ENCODE measurements at places on chromosomes 16 and 17.
A peak's percentile ranks its signal among the peaks of the same experiment; 100 is the strongest.

- no peak for DNase-seq
Observed at GRCh38 chr17:64634218-64634617, 27.9 kb downstream of the SMURF2 start.

GRCh38 chr17:32926183-32926582 lies 1.8 kb upstream of the TMEM98 start:
- no peak for DNase-seq

- DNase-seq: no peak
Observed at GRCh38 chr17:69539274-69539673, 124.8 kb downstream of the MAP2K6 start.

DNA sequence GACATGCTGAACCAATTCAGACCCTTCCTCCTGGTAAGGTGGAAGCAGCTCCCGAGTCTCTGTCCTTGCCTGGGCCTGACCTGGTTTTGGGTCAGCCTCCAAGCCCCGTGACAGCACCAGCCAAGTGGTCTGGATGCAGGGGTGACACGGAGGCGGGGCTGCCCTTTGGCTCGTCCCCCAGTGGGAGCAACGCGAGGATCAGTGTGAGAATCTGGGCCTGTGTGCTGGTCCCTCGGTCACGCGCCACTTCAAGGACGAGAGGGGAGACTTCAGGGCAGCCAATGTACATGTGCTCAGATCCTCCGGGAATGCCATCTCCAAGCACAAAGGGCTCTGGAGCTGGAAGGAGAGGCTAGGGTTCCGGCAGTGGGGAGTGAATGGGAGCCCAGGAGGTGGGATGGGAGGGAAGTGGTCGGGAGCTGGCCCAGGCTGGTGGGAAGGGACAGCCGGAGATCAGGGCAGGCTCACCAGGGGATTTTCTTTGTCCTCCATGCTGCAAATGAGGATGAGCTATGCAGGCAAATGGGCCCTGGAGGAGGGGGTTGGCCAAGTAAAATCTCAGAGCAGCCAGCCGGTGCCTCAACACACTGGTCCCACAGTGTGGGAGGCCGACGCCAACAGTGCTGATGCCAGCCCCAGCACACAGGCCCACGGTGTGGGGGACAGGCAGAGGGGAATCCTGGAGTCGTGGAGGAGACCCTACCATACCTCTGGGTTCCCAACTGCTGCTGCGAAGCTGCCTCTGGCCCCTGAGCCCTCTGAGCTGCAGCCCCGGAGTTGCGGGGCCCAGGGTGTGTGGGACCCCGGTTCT lies 4.2 kb upstream of the NDRG4 start:
- DNase-seq: peak; percentile 60

DNA sequence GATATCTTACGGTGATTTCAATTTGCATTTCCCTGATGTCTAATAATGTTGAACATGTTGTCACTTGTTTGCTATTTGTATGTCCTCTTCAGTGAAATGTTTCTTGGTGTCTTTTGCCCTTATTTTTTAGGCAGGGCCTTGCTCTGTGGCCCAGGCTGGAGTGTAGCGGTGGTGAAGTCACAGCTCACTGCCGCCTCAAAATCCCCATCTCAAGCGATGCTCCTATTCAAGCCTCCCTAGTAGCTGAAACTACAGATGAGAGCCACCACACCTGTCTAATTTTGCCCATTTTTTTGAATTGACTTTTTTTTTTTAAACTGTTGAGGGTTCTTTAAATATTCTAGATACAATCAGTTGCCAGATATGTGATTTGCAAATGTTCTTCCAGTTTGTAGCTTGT lies 8.3 kb downstream of the UBE2G1 start:
- no peak for DNase-seq

DNA sequence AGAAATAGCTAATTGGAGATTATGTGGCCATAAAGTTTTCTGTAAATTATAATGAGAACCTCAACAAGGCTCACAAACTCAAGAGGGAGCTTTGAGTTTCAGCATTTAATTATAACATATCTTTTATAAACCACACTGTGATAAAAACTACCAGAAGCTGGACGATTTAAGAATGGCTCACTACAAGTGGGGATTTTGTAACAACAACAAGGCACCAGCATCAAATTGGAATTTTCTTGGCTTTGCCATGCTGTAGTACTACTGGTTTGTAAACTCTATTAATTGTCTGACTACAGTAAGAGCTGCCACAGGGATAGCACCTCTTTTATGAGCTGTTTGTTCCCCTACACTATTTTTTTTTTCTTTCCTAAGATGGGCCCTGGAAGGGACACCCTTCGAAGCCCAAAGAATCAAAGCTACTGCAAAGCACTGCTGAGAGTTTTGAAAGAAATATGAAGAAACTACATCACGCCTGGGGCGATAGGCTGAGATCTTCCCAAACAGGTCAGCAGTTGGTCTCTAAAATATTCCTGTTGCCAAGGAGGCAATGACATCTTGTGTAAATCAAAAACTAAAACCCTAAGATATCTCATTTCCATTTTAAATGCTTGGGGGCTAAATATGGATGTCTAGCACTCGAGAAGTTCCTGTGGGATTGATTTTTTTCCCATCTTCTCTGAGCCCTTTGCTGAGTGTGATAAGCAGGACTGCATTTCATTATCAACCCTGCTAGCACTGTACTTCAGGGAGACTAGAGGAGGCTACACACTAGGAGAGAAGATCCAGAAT lies 40.9 kb downstream of the SKAP1 start:
- no peak for DNase-seq

GRCh38 chr16:25838724-25839186 lies 147.0 kb downstream of the HS3ST4 start:
- peak; percentile 8 for DNase-seq

DNA sequence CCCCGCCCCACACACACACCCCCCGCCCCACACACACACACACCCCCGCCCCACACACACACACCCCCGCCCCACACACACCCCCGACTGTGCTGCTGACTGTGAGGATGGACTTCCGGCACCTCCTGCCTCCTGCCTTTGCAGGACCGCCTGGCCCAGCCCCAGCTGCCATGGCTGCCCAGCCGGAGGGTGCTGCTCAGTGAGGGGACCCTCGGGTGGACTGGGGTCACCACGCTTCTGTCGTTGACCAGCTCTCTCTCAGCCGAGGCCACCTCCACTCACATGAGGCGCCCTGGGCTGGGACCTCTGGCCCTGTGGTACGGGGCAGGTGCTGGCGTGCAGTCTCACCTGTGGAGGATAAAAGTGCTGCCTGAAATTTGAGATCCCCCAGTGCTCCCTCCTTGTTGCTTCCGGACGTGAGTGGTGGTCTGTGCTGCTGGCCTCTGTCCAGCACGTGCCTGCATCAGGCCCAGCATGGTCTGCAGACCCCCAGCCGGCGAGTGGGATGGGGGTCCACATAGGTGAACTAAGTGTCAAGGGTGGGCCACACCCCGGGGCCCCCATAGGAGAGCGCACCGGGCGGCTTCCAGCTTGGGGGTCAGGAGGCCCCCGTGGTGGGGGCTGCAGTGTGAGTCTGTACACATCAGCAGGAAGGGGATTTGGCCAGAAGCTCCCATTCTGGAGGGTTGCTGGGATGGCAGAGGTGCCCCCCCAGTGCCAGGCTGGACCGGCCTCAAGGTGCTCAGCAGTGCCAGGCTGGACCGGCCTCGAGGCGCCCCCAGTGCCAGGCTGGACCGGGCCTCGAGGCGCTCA lies 11.2 kb downstream of the METRNL start:
- DNase-seq: no peak

GRCh38 chr16:457732-458400 lies 32.4 kb downstream of the RAB11FIP3 start:
- no peak for DNase-seq

DNA sequence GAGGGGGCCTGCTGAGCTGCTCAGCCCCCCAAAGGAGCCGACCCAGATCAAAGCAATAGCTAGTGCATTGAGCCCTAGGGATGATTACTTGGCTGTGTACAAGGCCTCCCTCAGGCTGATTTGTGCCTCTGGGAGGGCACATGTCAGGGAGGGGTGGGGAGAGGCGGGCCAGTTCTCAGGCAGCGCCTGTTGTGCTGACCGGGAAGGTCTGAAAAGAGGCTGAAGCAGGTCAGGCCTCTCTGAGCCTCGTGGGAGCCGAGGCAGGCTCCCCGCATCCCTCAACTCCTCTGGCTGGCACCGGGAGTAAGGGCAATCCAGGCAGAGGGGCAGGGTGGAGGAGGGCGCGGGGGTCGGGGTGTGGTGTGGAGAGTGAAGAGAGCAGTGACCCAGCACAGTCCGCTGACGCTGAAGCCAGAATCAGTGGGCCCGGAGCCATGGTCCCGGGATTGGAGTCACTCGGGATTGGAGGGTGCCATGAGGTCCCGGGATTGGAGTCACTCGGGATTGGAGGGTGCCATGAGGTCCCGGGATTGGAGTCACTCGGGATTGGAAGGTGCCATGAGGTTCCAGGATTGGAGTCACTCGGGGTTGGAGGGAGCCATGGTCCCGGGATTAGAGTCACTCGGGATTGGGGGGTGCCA lies 3.0 kb downstream of the DCXR start:
- DNase-seq: no peak

GRCh38 chr17:79168486-79169055 lies 93.9 kb downstream of the ENGASE start:
- DNase-seq: no peak

- no peak for DNase-seq
Observed at GRCh38 chr16:55811811-55812210, 21.1 kb downstream of the CES1 start.

- no peak for DNase-seq
Observed at GRCh38 chr16:74574146-74574545, 32.8 kb downstream of the GLG1 start.

GRCh38 chr16:72889616-72890582 lies 158.0 kb downstream of the ZFHX3 start:
- DNase-seq: no peak

DNA sequence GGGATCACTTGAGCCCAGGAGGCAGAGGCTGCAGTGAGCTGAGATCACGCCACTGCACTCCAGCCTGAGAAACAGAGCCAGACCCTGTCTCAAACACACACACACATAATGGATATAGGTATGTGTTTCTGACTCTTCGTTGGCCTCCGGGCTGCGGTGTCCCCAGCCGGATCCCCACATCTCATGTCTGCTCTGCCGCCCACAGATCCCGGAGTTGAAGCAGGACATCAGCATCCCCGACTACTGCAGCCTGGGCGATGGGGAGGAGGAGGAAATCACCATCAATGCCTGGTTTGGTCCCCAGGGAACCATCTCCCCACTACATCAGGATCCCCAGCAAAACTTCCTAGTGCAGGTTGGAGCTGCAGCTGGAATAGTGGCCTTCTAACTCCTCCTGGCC lies 15.4 kb downstream of the KDM8 start:
- DNase-seq: no peak

DNA sequence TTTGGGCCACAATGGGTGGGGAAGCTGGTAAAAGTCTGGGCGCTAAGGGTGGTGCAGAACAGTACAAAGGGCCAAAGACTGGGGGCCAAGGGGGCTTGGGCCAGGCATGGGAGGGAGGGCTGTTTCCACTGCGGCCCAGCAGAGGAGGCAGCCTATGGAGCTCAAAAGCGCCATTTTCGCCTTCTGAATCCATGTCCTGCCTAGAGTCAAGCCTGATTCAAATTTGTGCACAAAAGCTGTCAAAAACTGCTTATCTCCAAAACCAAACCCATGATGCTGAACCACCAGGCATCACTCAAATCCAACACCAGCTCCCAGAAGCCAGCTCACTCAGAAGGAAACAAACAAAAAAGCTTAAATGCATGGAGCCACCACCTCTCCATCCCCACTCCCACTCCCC lies 16.0 kb downstream of the COG7 start:
- no peak for DNase-seq

GRCh38 chr17:38512473-38513058 lies 84.3 kb downstream of the ARHGAP23 start:
- DNase-seq: no peak

DNA sequence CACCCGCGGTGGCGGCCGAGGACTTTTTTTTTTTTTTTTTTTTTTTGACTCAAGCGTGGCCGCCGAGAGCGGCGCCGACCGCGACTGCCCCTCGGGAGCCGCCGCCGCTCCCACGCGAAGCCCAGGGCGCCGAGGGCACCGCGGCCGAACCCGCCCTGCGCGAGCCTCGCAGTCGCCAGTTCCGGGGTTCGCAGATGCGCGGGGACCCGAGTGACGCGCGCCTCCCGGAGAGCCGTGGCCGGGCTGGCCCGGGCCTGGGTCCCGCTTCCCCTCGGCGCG lies 1.1 kb downstream of the METRNL start:
- peak; percentile 49 for DNase-seq

GRCh38 chr17:32142857-32143526 lies 690 bp downstream of the RHOT1 start:
- peak; percentile 73 for DNase-seq

GRCh38 chr16:28258567-28258966 lies 33.8 kb upstream of the SBK1 start:
- DNase-seq: peak; percentile 47

DNA sequence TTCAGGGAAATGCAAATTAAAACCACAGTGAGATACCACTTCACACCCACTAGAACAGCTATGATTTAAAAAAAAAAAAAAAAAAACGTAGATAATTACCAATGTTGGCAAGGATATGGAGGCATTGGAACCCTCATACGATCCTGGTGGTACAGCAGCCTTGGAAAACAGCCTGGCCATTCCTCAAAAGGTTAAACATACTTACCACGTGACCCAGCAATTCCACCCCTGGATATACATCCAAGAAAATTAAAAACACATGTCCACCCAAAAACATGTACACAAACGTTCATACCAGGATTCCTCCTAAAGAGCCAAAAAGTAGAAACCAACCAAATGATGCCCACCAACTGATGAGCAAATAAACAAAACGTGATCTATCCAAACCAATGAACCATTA lies 68.1 kb downstream of the GAS7 start:
- no peak for DNase-seq

GRCh38 chr17:63039342-63039741 lies 73.3 kb downstream of the TANC2 start:
- no peak for DNase-seq

- DNase-seq: peak; percentile 41
Observed at GRCh38 chr16:48963901-48964615, 317.6 kb downstream of the CBLN1 start.

- no peak for DNase-seq
Observed at GRCh38 chr17:80529104-80529903, 15.3 kb upstream of the RPTOR start.

- DNase-seq: peak; percentile 93
Observed at GRCh38 chr17:17356149-17356930, 53.2 kb downstream of the NT5M start.

DNA sequence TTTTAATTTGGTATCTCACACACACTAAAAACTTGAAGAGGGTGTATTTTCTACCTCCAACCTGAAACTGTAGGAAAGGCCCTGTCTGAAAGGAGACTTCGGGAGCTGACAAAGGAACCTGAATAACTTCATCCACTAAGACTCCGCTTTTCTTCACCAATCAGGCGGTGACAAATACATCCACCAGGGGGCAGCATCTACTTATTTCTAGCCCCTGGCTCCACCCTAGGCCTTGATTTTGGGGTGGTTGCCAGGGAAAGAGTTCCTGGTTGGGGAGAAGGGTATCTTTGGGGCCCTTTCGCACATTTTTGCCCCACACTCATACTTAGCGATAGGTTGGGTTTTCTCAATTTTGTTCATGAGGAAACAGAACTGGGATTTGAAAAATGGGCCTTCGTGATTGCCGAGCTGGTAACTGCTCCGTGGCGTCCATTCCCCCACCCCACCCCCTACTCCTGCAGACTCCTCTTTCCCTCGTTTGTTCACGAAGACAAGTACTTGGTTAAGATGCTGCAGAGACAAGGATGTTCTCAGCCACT lies 4.8 kb upstream of the ARL4D start:
- peak; percentile 90 for DNase-seq
